Subcutaneous adipose tissue (tissue), 4 donors: ENCODE measurements at places on chromosomes 3 and 15. TPM values are rescaled to one million over a fixed set of nuclear protein-coding genes. Genes with fewer than 3 reads are reported as not detected.

GLDN gene
- total RNA-seq, result 44.3 TPM

SEMA5B gene
- 0.88 TPM for total RNA-seq

TM4SF1 gene
- total RNA-seq, result 95.9 TPM

GABRB3 gene
- 0.65 TPM for total RNA-seq

SLCO2A1 gene
- 2.8 TPM for total RNA-seq

MINAR1 gene
- total RNA-seq, result 0.85 TPM

GREM1 gene
- total RNA-seq, result 0.57 TPM

PODXL2 gene
- total RNA-seq, result 3.2 TPM

TIMP4 gene
- 362 TPM for total RNA-seq

RHCG gene
- total RNA-seq, result 1.9 TPM

HRG gene
- total RNA-seq, result not detected

SCG5 gene
- not detected for total RNA-seq

TXNRD3 gene
- total RNA-seq, result 13.6 TPM

C3orf80 gene
- 1.1 TPM for total RNA-seq

GOLGA6L10 gene
- total RNA-seq, result 0.34 TPM

CLDN11 gene
- total RNA-seq, result 18.1 TPM

AP4E1 gene
- 11.0 TPM for total RNA-seq

STAB1 gene
- 187 TPM for total RNA-seq

SLC28A2 gene
- not detected for total RNA-seq

GOLGA8O gene
- not detected for total RNA-seq

CFAP100 gene
- total RNA-seq, result not detected

ITPKA gene
- total RNA-seq, result 1.5 TPM

ERICH6 gene
- total RNA-seq, result not detected

C3orf38 gene
- total RNA-seq, result 20.7 TPM

ITIH4 gene
- total RNA-seq, result 0.33 TPM

IL5RA gene
- 0.19 TPM for total RNA-seq

CLDN18 gene
- total RNA-seq, result not detected

SNX33 gene
- total RNA-seq, result 38.8 TPM

SLC6A1 gene
- 2.3 TPM for total RNA-seq

SHC4 gene
- total RNA-seq, result not detected

PGBD4 gene
- total RNA-seq, result 0.57 TPM

ACAN gene
- total RNA-seq, result not detected

KLHL40 gene
- total RNA-seq, result not detected

TERB2 gene
- total RNA-seq, result not detected

CCR3 gene
- total RNA-seq, result not detected

UBA7 gene
- total RNA-seq, result 43.2 TPM

MAP2K1 gene
- 70.7 TPM for total RNA-seq

MAP4 gene
- total RNA-seq, result 175 TPM

BMF gene
- total RNA-seq, result 5.9 TPM

NLGN1 gene
- total RNA-seq, result 7.3 TPM

CYP1A2 gene
- total RNA-seq, result not detected

CSNK1G1 gene
- total RNA-seq, result 26.7 TPM

CLSTN2 gene
- total RNA-seq, result 50.3 TPM

SLC22A13 gene
- total RNA-seq, result not detected

VIPR1 gene
- 9.6 TPM for total RNA-seq

SYNPR gene
- total RNA-seq, result not detected

CTXN2 gene
- not detected for total RNA-seq

P2RY12 gene
- total RNA-seq, result 15.0 TPM

PLA2G4D gene
- total RNA-seq, result not detected

ANKRD34C gene
- not detected for total RNA-seq

DGKG gene
- 2.4 TPM for total RNA-seq

ETV5 gene
- total RNA-seq, result 15.3 TPM

ADAMTS17 gene
- total RNA-seq, result 0.57 TPM

C3orf22 gene
- total RNA-seq, result not detected

CCNDBP1 gene
- 121 TPM for total RNA-seq

SCG3 gene
- total RNA-seq, result not detected

CILP gene
- 58.0 TPM for total RNA-seq

UBE2E2 gene
- total RNA-seq, result 89.0 TPM
